OCI-M1 (cell line): ENCODE measurements at places on chromosomes 5 and 9.
A peak's percentile ranks its signal among the peaks of the same experiment; 100 is the strongest.

GRCh38 chr9:31912636-31913035 lies 471.8 kb upstream of the ACO1 start:
- DNase-seq = no peak

DNA sequence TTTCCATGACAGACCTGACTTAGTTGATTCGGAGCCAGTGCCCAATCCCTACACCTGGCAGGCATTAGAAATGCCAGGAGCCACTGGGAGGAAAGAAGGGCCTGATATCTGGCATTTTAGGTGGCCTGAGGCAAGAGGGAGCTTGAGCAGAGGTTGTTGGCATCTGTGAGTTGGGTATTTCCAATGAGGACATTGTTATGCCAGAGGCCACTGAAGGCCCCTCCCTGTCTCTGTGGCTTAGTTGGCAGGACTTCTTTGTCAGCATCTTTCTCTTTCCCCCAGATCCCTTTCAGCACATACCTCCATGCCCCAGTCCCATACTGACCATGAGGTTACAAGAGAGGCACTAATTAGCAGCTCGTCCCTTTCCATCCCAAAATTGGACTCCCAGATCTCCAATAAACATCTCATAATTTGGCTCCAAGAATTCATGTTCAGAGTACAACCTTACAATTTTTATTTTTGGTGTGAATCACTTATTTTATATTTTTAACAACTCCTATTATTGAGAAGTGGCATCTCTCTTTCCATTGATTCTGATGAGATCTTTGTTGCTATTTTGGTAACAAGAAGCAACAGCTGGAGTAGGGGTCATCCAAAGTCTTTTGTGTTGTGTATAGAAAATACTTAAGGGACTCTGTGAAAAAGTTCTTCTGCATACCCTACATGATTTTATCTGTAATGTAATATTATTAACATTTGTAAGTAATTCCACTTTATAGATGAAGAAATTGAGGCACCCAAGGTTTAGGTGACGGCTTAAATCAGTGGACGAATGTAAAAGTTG lies 68.6 kb upstream of the MAP3K1 start:
- no peak for DNase-seq

DNA sequence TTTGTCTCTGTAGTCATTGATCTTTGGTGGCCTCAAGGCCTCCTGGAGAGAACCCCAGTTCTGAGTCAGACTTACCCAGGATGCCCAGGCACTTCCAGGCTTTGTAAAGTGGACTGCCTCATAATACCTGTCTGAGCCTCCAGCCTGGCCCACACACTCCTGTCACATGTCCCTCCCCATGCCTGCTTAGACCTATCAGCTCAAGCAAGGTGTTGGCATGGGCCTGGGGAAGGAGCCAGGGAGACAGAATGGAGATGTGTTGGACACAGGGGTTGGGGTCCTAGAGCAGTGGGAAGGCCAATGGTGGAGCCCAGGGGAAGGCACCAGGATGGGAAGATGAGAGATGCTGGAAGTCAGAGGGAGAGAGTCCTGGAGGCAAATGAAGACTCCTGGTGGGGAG lies 136.2 kb downstream of the CFAP90 start:
- no peak for DNase-seq

DNA sequence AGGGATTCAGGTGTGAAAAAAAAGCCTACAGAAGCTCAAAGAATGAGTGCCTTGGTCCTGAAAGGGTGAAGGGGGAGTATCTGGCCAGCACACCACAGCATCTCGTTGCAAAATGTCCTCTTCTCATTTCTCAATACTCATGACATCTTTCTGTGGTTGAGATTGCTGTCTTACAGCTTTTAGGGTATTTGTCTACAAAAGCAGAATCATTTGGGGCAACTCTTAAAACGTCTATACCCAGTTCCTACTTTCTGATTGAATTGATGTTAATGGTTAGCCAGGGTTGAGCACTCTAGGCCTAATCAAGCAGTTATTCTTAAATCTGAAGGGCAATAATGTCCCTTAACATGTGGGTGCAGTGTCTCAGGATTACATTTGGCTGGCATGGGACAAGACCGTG lies 21.2 kb upstream of the PCSK5 start:
- DNase-seq = no peak

DNA sequence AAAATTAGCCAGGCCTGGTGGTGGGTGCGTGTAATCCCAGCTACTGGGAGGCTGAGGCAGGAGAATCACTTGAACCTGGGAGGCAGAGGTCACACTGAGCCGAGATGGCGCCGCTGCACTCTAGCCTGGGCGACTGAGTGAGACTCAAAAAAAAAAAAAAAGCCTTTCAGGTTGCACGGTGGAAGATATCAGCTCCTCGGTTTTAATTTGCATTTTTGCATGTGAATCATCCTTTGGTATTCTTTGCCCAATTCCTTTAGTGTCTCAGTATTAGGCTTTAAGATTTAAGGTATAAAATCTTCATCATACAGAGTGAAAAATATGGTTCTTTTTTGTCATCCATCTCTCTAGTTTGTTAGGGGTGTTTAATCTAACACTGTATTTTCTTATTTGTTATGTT lies 173.6 kb upstream of the S1PR3 start:
- DNase-seq = no peak

GRCh38 chr5:96148376-96148775 lies 186.7 kb upstream of the ELL2 start:
- DNase-seq = no peak

GRCh38 chr9:116144038-116144437 lies 9.6 kb upstream of the PAPPA start:
- DNase-seq = no peak

DNA sequence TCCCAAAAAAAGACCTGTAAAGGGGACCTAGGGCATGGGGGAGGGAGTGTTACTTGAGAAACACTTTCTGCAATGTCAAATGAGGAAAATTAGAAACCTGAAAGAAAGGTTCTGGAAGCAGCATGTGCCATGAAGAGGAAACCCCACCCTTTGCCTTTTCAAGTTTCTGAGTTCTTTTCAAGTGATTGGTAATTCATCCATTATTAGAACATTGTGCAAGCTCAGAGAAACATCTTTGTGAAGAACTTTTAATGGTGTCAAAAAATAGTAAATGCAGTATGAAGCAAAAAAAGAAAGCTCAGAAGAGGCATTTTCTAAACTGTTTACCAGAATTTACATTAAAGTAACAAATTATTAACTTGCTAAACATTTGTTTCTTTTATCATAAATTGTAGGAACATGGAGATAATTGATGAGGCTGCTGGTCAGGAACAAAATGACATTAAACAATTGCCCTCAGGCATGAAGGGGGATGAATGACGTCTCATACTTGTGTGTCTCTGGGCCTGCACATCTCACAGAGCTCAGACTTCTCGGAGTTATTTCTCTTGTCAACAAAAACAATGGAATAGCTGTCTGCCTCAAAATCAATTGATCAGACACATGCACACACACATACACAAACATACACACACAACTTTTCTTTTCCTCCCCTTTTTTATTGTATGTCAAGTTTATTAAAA lies 1946.0 kb upstream of the CDH6 start:
- DNase-seq = no peak

GRCh38 chr9:18692268-18692667 lies 218.3 kb downstream of the ADAMTSL1 start:
- DNase-seq = peak; percentile 0

GRCh38 chr5:137040024-137040423 lies 459.1 kb downstream of the SPOCK1 start:
- no peak for DNase-seq

GRCh38 chr9:90868555-90868954 lies 66.9 kb downstream of the SYK start:
- peak; percentile 86 for DNase-seq

DNA sequence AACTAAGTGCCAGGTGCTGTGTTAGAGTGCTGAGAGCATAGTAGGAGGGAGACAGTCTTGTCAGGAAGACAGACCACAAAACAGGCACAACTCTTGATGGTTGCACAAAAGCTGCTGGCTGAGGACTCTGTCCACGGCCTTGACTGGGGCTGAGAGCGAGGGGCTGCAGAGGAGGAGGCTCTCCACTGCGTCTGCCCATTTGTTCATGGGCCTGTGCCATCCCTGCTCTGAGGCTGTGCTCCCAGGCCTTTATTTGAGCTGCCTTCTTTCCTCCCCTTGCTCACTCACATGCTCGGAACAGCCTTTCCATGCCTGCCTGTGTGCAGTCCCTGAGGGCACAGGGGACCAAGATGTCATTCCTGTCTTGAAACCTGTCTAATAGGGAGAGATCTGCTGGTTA lies 147.8 kb downstream of the CACNA1B start:
- no peak for DNase-seq

DNA sequence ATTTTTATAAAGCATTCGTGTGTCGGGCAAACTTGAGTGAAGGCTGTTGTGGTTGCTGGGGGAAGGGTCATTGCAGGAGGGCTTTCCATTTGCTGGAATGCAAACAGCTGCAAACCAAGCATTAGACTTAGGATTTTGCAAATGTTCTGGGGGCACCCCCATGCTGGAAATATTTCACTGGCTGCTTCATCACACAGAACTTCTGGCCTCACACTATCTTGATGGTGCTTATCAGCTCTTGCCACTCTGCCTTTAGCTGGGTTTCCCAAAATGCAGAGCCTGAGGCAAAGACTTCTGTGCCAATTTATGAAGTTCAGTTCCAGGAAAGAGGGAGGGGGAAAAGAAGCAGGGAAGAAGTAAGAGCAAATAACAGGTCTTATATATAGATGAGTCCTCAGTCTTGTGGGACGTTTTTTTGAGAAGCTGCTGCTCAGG lies 8.6 kb upstream of the COL15A1 start:
- peak; percentile 87 for DNase-seq

- DNase-seq = no peak
Observed at GRCh38 chr5:65366655-65367054, 115.1 kb downstream of the ADAMTS6 start.

DNA sequence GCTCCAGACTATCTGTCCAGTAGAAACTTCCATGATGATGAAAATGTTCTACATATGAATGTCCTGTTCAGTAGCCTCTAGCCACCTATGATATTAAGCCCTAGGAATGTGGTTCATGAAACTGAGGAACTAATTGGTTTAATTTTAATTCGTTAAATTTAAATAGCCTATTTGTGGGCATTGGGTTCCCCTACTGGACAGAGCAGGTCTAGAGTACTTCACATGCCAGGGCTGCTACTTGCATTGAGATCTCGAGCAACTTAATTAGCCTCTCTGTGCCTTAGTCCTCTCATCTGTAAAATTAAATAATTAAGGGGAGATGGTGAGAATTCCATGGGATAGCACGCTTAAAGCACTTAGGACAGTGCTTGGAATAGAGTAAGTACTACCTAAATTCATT lies 160.0 kb downstream of the PAPPA start:
- DNase-seq = no peak

DNA sequence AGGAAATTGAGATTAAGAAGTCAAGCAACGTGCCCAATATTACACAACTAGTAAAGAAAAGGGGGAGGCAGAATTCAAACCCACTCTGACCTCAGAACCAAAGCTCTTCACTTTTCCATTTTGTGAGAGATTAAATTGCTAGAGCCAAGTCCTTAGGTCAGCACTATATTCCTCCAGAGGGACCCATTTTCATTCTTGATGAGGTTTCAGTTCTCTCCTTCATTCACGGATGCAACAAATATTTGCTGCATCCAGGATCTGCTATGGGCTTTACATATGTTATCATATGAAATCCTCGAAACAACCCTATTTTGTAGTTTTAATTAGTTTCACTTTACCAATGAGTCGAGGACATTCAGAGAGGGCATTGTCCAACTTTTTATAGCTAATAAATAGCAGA lies 239.2 kb downstream of the EFNA5 start:
- DNase-seq = no peak

GRCh38 chr9:113148781-113149510 lies 1.9 kb upstream of the SLC31A2 start:
- peak; percentile 52 for DNase-seq

DNA sequence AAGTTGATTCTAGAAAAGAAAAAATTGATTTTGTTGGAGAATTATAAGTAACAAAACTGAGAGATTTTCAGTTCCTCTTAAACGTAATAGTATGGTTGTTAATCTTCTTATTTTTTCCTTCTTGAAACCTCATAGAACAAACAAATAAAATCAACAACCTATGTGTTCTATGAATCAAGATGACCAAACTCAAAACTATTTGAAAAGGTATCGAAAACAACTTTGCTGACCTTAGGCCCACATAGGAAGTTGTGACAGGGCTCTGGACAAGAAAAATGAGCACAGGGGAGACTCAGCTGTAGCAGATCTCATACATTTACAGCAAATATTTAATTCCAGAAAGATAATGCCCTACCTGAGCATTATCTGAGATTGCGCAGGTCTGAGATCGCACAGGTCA lies 169.4 kb upstream of the CCNH start:
- no peak for DNase-seq

DNA sequence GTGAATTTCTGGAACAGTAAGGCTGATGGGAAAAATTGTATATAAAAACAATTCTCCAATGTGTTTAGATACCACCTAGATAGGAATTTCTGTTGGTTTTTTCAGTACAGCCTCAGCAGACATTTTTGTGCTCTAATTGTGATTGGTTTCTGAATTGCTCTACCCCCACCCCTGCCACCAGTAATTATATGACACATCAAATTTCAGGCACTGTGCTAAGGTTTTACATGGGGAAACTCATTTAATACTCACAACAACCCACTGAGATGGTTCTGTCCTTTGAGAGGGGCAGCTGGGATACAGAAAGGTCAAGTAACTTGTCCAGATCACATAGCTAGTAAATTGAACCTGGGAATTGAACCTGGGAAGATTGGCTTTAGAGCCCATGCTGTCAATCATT lies 288.0 kb downstream of the ARHGEF28 start:
- DNase-seq = no peak

DNA sequence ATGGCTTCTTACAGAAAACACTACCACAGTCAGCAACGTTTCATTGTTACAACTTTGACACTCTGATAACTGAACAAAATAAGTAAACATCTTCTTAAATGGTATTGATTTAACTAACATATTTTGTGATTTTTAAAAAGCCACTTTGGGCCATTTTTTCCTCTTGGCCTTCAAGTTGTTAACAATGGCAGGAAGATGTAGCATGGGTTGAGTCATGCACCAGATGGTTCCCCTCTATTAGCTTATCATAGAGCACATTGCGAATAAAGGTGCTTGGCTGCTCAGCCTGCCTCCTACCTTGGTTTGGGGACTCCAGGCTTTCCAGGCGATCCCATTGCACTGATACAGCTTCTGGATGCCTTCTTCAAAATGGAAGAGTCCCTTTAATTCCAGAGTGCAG lies 24.1 kb upstream of the CER1 start:
- no peak for DNase-seq

- no peak for DNase-seq
Observed at GRCh38 chr5:87136096-87136495, 131.6 kb upstream of the RASA1 start.

DNA sequence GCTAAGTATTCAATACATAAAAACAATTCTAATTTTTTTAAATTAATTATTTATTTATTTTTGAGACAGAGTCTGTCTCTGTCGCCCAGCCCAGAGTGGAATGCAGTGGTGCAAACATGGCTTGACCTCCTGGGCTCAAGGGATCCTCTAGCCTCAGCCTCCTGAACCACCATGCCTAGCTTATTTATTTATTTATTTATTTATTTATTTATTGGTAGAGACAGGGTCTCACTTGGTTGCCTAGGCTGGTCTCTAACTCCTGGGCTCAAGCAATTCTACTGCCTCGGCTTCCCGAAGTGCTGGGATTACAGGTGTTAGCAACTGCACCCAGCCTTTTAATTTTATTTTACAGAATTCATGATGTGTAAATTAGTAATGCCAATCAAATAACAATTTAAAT lies 33.7 kb upstream of the ZFYVE16 start:
- no peak for DNase-seq
